ENCODE measurements at places on chromosomes 1 and 21.

GRCh38 chr1:21586222-21586621 lies 77.0 kb downstream of the ALPL start:
- DNase-seq, result no peak

- no peak for DNase-seq
Measured at GRCh38 chr1:207389728-207390464, 64.2 kb upstream of the CR2 start.

GRCh38 chr1:86582161-86582560 lies 35.3 kb downstream of the CLCA4 start:
- no peak for DNase-seq

DNA sequence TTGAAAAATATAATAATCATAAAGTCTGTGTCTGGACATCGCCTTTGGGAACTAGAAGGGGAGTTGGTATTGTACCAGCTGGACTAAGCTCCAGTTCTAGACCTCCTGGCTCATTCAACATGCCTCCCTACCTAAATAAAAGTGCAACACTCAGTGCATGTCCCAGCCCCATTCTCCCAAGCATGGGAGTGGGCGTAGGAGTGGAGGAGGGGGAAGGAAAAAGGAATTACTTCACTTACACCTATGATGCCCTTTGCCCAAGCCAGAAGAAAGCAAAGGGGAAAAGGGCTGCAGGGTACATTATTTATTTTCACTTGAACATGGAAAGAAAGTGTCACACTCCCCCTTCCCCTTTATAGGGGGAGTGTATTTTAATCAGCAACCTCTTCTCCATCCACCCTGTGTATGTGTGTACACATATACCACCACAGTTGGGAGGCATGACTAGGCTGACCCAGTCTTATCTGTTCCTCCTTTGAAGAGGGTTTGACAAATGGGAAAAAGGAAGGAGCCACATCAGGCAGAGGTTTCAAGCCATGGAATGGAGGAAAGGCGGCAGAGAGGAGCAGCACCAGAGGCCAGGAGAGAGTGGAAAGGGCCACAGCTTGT lies 3.2 kb downstream of the NIT1 start:
- DNase-seq, result no peak

DNA sequence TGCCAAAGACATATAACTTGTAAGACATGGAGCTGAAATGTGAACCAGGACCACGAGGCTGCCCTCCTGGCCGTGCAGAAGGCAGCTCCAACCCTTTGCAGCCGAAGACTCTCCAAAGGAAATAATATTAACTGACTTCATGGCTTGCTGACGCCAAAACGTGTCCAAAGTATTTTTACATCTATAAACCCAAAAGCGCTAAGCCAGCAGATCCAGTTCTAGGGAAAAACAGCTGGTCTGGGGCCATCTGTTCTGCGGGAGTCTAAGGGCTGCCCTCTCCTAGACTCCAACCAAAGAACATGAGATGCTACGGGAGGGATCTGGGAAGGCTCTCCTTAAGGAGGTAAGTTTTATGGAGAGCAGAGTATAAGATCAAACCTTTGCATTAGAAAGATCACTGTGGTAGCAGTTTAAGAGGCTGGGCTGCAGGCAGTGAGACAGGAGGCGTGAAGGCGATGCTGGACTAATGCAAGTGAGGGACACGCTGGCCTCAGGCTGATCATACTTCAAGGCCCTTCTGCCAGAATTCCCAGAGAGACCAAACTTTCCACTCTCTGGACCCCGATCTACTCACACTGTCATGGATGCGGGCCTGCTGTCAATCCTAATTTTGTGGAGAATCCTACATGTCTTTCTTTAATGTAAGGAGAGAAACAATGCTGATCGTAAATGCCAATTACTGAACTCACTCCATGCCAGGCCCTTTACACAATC lies 1.2 kb downstream of the TMEM53 start:
- no peak for DNase-seq

- DNase-seq, result no peak
Measured at GRCh38 chr1:119506941-119507340, at the start of gene HSD3B1. Gene HSD3B1, plus strand, starts transcription at chr1:119507210. Its CDS starts 267 bp downstream, at chr1:119507477.

DNA sequence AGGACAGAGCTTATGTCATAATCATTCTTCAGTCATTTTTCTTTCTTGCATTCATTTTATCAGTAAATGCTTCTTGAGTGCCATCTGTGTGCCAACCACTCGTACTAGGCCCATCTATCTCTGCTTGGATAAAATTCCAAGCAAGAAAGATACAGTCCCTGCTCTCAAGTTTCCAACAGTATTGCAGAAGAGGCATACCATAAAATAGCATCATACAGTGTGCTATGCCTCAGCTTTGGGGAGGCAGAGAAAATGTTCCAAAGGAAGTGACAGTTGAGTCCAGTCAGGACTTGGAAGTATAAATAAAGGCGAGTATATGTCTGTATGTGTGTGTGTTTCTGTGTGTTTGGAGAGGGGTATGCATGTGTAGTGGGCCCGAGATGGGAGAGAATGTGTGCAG lies 113.4 kb upstream of the HOOK1 start:
- no peak for DNase-seq

GRCh38 chr1:231284441-231284840 lies 43.4 kb downstream of the GNPAT start:
- DNase-seq, result no peak

- no peak for DNase-seq
Measured at GRCh38 chr21:46229923-46230260, 1.3 kb upstream of the LSS start.

Measured in stimulated activated CD8-positive, alpha-beta memory T cell treated with anti-CD3 and anti-CD28 coated beads, Interleukin-4, amount 100 ng/mL, for 1 hour (primary cell).